ENCODE measurements at places on chromosomes 5 and 9.

- DNase-seq: no peak
Observed at GRCh38 chr5:102638912-102639652, 116.0 kb upstream of the PAM start.

- DNase-seq: no peak
Observed at GRCh38 chr5:177972613-177973012, 23.4 kb downstream of the PROP1 start.

GRCh38 chr9:134396825-134397224 lies 70.6 kb downstream of the RXRA start:
- DNase-seq: no peak

GRCh38 chr9:33517373-33517772 lies 6.7 kb upstream of the ANKRD18B start:
- no peak for DNase-seq

GRCh38 chr9:89734600-89735041 lies 129.8 kb downstream of the GADD45G start:
- DNase-seq: no peak

- DNase-seq: no peak
Observed at GRCh38 chr5:120098902-120099535, 365.1 kb upstream of the PRR16 start.

- no peak for DNase-seq
Observed at GRCh38 chr5:101429241-101429640, 526.2 kb upstream of the ST8SIA4 start.

GRCh38 chr5:108556441-108557145 lies 174.7 kb upstream of the FBXL17 start:
- DNase-seq: no peak

- no peak for DNase-seq
Observed at GRCh38 chr5:175597718-175598117, 60.2 kb upstream of the HRH2 start.

- no peak for DNase-seq
Observed at GRCh38 chr5:157469073-157469472, 9.1 kb downstream of the NIPAL4 start.

DNA sequence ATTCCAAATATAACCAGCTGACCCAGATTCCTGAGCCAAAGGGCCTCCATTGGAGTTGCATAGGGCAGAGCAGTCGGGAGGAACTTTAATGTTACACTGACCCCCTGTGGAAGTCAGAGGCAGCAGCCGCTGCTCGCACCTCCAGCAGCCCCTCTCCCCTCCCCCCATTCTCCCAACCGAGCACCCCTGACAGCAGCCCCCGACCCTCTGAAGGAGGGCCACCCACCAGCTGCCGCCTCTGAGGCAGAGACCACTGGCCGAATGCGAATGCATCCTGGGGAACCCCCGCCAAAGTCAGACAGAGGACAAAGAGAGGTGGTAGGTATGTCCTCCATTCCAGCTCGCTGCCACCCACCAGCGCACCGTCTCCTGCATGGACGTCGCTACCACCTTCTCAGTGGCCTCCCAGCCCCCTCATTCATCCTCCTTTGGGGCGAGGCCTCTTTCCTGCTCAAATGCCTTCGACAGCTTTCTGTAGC lies 231.0 kb downstream of the CDK5RAP2 start:
- DNase-seq: no peak
